Stimulated activated CD8-positive, alpha-beta memory T cell treated with anti-CD3 and anti-CD28 coated beads, Interleukin-2, amount 100 ng/mL, for 1 hour (primary cell): ENCODE measurements at places on chromosomes 6 and 20.

GRCh38 chr6:162099685-162100084 is 627.9 kb downstream of the PRKN start:
- no peak for DNase-seq

DNA sequence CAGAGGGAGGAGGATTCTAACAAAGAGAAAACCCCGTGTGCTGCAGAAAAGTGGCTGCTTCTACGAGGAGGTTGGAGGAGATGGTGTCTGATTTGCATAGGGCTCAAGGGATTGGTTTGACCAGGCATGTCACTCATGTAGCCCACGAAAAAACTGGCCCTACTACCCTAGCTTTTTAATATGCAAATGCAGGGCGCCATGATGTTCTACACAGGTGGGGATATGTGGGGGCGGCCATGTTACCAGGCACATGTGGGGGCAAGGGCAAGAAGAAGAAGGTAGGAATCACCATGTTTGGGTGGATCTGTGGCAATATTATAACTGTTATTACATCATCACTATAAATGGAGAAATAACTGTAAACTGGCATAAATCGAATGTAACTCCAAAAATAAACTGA is 9.9 kb downstream of the KIAA1755 start:
- no peak for DNase-seq

DNA sequence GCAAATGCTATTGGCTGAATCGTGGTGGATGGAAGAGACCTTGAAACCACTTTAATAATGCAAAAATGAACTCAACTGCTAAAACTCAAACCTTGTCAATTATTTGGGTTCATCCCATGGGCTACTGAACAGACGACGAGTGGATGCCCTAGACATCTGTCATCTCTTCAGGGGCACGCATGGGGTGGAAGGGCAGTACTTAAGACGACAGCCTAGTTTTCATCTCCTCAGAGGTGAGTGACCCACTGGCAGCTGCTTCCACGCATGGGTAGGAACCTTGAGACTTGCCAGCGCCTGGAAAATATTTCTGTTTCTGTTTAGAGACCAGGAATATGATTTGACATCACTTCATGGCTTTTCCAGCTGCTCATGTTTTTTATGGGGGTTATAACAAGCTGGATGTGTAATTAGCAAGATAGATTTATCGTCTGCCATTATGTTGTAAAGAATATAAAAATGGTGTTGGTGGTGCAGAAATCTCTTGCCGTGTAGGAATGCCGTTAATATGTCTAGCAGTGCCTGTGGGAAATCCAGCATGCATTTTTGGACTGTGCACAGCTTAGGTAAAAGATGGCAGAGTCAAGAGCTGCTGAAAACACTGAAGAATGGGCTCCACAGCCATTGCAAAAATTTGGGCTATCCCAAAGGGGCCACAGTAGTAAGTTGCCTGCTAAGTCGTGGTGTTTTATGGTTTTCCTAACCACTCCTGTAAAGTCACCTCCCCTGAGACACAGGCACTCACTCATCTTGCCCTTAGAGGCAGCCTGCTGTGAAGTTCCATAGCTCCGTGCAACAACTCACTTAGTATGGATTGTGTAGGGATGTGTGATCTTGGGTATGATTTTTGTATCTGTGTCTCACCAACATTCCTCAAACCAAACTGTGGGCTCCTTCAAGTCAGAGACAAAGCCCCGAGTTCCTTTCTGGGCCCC is 203.3 kb downstream of the EYA2 start:
- DNase-seq = no peak

- DNase-seq = no peak
Observed at GRCh38 chr20:41630846-41631245, 12.7 kb upstream of the CHD6 start.

GRCh38 chr6:43952746-43953145 is 174.5 kb downstream of the MRPL14 start:
- no peak for DNase-seq

GRCh38 chr6:67881706-67882065 is 753.4 kb upstream of the ADGRB3 start:
- DNase-seq = no peak

- no peak for DNase-seq
Observed at GRCh38 chr6:151119823-151120524, 119.8 kb upstream of the AKAP12 start.

DNA sequence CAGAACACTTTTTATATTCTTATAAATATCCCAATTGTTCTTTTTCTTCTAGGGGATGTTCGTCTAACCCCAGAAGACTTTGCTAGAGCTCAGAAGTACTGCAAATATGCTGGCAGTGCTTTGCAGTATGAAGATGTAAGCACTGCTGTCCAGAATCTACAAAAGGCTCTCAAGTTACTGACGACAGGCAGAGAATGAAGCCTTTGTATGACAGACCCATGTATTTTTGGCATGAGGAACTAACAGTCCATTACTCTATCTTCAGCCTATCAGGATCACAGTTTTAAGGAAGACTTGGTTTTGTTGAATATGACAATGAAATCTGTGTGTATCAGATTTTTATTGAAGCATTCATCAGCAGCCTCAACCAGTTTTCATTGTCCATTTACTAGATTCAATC is 71.4 kb downstream of the VTA1 start:
- DNase-seq = no peak

GRCh38 chr6:29762781-29763214 is 39.6 kb downstream of the HLA-F start:
- no peak for DNase-seq

GRCh38 chr6:32393665-32394420 is 13.1 kb downstream of the BTNL2 start:
- no peak for DNase-seq

GRCh38 chr20:16926626-16927430 is 178.7 kb downstream of the OTOR start:
- no peak for DNase-seq

DNA sequence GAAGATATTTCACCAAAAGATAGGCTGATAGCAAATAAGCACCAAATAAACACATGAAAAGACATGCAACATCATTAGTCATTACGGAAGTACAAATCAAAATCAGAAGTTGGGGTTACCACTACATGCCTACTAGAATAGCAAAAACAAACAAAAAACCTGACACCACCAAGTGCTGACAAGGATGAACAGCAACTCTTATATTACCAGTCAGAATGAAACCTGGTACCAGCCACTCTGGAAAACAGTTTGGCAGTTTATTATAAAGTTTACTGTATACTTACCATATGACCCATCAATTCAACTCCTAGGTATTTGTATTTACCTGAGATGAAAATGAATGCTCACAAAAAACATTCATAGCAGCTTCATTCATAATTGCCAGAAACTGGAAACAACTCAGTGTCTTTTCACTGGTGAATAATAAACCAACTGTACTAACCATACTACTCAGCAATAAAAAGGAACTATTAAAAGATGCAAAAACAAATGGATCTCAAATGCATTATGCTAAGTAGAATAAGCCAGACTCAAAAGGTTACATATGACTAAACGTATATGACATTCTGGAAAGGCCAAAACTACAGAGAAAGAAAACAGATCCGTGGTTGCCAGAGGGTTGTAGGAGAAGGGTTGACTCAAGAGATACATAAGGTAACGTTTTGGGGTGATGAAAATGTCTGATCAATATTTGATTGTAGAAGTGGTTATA is 33.0 kb downstream of the NUP153 start:
- no peak for DNase-seq

DNA sequence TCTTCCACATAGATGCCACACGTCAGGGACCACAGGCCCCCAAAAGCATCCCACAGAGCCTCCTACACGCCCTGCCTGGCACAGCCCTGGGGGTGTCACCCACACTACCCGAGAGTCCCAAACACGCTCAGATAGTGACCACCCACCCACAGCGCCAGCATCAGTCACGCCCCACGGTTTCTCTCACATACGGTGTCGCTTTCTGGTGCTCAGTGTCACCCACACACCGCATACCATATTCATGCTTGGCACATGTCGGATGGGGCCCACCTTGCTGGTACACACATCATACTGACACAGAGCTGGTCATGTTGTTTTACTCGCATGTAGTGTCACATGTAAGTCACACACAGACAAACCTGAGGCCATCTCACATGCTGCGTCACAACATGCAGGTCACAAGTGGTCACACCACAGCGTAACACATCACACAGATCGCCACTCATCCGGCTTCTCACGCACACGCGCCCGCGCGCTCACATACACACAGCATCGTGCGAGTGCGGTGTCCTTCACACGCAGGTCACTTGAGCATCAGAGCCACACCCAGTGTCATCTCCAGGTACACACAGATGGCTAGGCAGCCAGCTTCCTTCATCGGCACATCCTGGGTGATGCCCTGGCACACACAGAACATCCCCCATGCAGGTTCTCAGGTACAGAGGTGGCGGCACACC is 3.4 kb downstream of the TEAD3 start:
- DNase-seq = no peak

- DNase-seq = no peak
Observed at GRCh38 chr6:105880030-105880492, 206.1 kb upstream of the PRDM1 start.

- DNase-seq = no peak
Observed at GRCh38 chr6:56593801-56594318, 48.8 kb downstream of the DST start.

DNA sequence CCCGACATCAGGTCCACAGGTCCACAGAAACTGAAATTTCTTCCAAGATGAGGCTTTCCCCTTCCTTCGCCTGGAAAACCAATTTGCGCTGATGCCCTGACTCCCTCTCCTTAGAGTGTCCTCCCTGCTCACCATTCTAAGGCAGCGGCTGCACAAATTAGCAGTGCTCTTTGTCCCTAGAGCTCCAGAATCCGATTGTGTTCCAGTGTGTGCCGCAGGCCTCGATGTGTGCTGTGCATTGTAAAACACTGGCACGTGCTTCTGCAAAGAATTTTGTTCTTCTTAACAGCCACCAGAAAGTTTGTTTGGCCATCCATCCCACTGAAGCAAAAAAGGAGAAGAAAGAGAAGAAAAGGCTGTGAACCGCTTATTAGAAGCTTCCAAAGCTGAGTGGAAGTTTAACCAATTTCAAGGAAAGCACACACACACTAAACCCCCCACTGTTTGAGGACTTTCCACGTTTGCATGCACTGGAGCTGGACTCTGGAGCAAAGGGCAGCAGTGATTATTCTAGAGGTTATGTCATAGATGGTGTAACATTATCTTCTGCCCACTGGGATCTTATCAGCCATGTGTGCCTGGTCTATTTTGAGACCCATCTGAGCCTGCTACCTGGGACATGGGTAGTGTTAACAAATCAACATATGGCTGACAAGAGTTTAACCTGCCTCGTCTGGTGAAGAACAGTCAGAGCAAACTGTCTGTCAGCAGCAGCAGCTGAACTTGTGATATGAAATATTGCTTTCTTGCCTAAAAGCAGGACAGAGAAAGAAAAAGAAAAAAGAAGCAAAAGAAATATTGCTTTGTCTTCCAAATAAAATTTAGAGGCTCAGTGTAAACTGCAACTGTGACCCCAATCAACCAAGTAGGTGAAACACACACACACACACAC is 64.9 kb upstream of the RREB1 start:
- DNase-seq = no peak

GRCh38 chr6:27825025-27825793 is 87.0 kb downstream of the OR2B2 start:
- no peak for DNase-seq

- no peak for DNase-seq
Observed at GRCh38 chr6:149343501-149343900, 26.0 kb downstream of the TAB2 start.

- no peak for DNase-seq
Observed at GRCh38 chr20:16451982-16452381, 121.3 kb downstream of the KIF16B start.

- no peak for DNase-seq
Observed at GRCh38 chr6:157486572-157486971, 105.6 kb downstream of the ZDHHC14 start.
